Amygdala (tissue), 56 donors: ENCODE measurements at places on chromosomes 6 and 20.
A peak's percentile ranks its signal among the peaks of the same experiment; 100 is the strongest.

GRCh38 chr6:161584051-161584450 is 310.2 kb upstream of the AGPAT4 start:
- DNase-seq = no peak

DNA sequence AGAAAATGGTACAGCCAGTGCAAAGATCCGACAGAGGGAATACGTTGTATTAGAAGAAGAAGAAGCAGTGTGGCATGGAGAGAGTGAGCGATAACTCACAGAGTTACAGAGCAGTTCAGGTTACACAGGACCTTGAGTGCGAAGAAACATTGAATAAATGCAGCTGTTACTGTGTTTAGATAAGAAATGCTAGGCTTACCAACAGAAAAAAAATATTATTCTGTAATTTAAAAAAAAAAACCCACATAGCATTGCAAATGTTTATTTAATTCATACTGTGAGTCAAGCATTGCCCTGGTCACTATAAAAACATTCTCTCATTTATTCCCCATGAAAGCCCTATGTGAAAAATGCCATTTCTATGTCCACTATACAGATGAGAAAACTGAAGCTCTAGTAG is 373.4 kb upstream of the EPHA7 start:
- no peak for DNase-seq

GRCh38 chr6:56727097-56727850 is 84.6 kb upstream of the DST start:
- no peak for DNase-seq

DNA sequence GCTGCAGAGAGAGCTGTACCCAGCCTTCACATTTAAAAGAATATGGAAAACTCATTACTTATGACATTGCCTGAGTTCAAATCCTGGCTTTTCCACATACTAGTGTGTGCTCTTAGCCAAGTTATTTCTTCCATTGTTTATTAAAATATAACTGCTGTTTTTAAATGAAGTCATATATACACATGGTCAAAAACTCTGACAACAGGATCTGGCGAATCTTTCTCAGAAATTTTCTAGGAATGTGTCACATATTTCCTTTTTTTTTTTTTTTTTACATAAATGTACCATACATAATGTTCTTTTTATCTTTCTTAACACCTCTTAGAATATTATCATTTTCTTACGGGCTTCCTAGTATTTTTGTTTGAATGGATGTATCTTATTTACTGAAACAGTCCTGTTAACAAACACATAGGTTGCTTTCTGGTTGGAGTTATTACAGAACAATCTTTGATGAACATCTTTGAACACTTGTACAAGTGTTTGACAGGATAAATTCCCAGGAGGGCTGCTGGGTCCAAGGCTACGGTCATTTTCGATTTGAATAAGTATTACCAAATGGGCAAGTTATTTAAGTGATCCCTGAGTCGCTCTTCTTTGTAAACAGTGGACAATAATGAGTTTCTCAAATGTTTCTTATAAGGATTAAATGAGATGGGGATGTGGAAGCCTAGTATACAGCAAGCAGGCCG is 1.6 kb upstream of the SNX9 start:
- no peak for DNase-seq

GRCh38 chr20:61903575-61904340 is 161.9 kb downstream of the TAF4 start:
- no peak for DNase-seq

- DNase-seq = no peak
Measured at GRCh38 chr6:128266946-128267345, 253.5 kb downstream of the PTPRK start.

DNA sequence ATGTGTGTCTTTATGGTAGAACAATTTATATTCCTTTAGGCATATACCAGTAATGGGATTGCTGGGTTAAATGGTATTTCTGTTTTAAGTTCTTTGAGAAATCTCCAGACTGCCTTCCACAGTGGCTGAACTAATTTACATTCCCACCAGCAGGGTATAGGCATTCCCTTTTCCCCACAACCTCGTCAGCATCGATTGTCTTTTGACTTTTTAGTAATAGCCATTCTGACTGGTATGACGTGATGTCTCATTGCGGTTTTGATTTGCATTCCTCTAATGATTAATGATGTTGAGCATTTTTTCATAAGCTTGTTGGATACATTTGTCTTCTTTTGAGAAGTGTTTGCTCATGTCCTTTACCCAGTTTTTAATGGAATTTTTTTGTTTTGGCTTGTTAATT is 5.3 kb upstream of the TASP1 start:
- no peak for DNase-seq

GRCh38 chr6:75106426-75106825 is 99.4 kb downstream of the COL12A1 start:
- no peak for DNase-seq

DNA sequence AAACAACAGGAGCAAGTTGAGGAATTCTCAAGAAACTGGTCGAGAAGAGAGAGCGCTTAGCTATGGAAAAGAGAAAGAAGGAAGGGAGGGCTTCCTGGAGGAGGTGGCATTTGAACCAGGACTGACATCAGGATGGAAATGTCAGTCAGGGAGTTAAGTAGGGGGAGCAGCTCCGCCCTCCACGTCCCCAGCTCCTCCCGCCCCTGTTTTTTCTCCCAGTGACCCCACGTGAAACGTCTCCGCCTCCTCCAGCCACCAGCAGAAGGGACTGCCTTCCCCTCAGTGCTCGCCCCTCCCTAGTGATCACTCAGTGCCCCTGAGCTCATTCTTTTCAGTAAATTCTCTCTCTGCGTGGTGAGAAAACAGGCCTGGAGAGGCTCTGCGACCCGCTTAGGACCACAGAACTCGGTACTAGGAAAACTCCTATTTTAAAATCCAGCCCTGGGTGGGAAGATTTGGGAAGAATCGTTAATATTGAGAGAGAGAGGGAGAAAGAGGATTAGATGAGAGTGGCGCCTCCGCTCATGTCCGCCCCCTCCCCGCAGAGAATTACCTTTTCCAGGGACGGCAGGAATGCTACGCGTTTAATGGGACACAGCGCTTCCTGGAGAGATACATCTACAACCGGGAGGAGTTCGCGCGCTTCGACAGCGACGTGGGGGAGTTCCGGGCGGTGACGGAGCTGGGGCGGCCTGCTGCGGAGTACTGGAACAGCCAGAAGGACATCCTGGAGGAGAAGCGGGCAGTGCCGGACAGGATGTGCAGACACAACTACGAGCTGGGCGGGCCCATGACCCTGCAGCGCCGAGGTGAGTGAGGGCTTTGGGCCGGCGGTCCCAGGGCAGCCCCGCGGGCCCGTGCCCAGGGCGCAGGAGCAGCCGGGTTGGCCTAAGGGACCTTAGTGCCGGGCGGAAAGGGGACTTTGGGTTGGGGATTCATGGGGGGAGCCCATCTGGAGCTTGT is 4.6 kb downstream of the HLA-DPB1 start:
- DNase-seq = no peak

DNA sequence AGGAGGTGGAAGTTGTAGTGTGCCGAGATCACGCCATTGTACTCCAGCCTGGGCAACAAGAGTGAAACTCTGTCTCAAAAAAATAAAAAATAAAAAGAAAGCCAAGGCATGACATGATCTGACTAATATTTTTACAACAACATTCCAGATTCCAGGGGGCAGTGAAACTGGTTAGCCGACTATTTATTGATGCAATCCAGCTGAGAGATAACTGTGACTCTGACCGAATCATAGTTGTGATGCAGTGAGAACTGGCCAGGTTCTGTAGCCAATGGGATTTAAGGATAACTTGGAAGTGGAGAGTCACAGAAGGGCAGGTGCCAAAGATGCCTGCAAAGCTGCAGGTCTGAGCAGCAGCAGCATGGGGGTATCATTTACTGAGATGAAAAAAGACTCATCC is 82.9 kb upstream of the TSHZ2 start:
- DNase-seq = no peak

- DNase-seq = no peak
Measured at GRCh38 chr6:141472162-141472928, 660.4 kb upstream of the GJE1 start.

DNA sequence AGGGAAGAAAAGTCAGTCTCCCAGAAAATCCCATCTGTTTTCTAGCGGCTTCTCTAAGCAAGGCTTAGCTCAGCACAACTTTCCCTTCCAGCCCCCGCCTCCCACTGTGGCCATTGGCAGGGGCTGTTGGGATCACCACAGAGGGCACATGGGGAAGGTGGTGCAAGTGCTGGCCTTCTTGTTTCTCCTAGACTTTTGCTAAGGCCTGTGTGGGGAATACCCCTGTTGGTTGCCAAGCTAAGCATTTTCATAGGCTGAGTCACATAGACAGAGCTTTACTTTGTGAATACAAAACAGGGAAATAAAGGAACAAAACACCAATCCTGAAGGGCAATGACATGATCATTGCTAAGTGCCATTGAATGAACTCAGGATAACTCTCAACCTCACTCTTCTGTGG is 32.4 kb upstream of the TIAM2 start:
- no peak for DNase-seq

DNA sequence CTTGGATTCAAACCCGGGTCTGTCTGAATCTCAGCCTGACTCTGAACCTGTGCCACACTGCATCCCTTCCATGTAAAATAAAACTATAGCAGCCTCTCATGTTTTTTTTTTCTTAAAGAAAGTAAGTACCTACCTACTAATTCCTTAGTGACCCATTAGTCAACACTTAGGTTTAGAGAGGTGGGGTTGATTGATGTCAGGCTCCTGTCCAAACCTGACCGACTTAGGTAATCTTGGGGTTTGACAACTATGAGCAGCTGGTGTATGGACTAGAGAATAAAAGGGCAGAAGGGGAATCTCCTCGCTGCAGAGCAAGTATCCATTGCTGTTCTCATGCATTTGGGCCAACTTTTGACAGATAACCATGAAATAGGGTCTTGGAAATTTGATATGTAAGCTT is 6.5 kb downstream of the NKAIN2 start:
- DNase-seq = no peak

GRCh38 chr6:124193132-124193531 is 389.5 kb downstream of the NKAIN2 start:
- no peak for DNase-seq

DNA sequence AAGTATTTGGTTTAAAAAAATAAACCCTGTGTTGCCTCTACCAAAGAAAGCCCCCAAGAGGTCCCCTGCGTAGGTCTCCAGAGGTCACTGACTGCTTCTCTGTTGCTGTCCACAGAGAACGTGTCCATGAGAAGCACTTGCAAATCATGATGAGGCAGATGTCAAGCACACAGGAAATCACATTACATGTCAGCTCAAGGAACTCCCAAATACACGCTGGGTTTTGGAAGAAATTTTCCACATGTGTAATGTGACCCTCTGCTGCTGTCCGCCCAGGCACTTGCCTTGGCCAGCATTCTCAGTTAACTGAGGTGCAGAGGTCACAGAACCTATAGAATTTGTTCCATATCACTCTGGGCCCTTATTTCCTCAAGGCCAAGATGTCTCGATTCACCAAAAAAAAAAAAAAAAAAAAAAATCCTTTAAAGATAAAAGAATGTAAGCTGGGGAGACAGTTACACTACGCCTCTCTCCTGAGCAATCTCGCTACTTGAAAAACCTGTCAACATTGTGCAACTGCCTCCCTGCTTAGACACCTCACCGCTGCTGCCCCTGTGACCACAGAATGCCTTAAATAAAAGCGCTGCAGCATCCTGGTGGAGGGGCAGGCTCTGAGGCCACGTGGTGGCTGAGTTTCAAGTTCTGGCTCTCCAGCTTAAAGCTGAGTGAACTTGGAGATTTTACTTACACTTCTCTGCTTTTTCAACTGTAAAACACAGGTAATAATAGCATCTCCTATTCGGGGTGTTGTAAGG is 42.3 kb downstream of the SLC22A23 start:
- DNase-seq = no peak

DNA sequence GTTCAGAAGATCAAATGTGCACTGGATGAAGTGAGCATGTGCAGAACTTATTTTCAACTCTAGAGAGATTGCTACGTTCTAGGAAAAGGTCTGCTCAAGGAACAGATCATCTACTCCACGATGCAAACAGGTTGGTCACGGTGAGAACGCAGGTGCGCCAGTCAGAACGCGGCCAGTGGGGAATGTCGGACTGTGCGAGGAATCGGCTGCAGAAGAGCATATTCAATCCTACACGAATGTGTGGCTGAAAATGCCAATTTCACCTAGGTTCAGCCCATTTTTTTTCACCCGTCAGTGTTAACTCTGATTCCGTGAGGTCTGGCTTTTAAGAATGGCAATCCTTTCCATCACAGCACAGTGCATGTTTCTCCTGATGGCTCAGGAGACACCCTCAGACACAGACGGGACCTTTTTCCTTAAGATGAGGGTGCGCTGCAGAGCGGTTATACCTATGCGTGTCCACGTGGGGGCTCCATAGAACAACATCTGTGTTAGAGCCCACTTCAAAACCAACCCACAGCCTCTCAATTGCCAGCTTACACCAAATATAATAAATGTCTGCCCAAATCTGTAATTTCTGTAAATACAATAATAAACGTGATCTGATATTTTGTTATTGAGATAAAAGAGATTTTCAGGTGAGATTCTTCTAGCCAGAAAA is 250.4 kb downstream of the FOXA2 start:
- DNase-seq = peak; percentile 1

DNA sequence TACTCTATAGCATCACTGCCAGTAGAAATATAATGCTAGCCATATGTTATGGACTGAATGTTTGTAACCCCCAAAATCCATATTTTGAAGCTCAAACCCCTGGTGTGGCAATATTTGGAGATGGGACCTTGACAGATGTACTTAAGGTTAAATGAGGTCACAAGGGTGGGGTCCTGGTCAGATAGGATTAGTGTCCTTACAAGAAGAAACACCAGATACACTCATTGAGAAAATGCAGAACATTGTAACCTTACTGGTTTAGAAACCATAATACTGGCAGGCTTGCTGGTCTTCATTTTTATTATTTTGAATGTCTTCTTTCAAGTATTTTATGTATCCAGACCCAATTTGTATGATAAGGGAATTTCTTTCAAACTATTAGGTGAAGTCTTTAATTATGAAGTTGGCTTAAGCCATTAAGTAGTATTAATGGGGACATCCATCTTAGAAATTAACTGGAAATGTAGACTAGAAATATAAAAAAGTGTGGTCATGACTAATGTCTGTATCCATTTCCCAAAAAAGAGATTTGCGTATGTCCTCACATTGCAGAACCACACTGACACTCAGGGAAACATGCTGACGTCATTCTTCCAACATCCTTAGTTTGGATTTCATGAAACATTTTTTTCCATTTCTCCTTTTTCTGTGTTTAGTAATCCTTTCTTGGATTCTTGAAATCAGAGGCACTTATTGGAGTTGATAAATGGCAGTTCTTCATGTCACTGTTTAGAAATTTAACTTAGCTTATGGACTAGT is 32.4 kb downstream of the SLC16A10 start:
- DNase-seq = no peak

- DNase-seq = no peak
Measured at GRCh38 chr6:43033496-43034189, 12.2 kb downstream of the RRP36 start.

GRCh38 chr6:38107073-38107472 is 287.5 kb downstream of the ZFAND3 start:
- no peak for DNase-seq
